ENCODE measurements at places on chromosomes 1 and 21.

DNA sequence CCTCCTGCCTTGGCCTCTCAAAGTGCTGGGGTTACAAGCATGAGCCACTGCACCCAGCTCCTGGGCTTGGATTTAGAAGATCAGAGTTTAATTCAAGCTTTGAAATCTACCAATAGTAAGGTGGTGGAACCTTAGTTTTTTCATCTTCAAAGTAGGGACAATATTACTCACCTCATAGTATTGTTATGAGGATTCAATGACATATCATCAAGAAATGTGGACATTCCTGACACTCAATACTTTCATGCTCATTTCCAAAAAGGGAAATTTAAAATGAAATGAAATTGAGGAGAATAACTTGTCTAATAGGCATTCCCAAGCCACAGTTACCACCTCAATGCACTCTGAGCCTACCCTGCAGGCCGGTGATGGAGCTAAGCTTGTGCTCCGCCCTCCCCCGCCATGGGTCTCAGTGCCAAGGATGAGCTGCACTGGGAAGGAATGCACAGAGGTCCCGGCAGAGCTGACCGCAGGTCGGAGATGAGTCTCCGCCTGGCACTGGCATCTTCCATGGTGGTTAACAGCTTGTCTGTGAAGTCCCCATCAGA lies 56.5 kb upstream of the BCAR3 start:
- no peak for DNase-seq

GRCh38 chr1:194860248-194861201 lies 1674.1 kb upstream of the B3GALT2 start:
- DNase-seq, result no peak

- DNase-seq, result peak; percentile 49
Measured at GRCh38 chr1:39509360-39510009, 18.0 kb downstream of the BMP8A start.

GRCh38 chr1:63868268-63868781 lies 94.5 kb downstream of the ROR1 start:
- DNase-seq, result no peak

DNA sequence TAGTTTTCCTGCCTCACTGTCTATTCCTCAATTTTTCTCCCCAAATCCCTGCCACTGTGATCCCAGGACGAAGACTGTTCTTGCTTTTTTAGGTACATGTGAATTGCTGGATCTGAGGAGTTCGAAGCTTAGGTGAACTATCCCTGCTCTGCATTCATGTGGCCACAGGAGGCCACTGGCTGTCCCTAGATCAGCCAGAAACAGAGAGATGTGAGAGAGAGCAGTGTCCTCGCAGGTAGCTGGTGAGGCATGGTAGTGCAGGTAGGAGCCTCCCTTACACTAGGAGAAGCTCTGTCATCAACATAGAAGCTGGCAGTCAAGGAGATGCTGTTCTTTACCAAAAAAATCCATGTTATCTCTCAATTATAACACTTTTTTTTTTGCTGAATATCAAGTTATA lies 71.5 kb downstream of the USP24 start:
- no peak for DNase-seq

DNA sequence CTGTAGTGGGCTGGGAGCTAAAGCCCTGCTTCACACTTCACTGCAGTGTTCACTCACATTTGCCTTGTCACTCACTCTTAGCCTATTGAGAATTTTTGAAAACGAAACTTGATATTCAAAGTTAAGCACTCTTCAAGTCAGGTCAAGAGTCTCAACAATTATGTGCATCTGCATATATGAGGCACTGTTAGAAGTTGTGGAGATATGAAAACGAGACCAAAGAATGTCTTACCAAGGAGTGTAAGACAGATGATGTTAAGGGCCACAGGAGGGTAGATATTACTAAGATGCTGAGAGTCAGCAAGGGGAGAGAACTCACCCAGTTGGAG lies 64.7 kb upstream of the GJA8 start:
- DNase-seq, result no peak

DNA sequence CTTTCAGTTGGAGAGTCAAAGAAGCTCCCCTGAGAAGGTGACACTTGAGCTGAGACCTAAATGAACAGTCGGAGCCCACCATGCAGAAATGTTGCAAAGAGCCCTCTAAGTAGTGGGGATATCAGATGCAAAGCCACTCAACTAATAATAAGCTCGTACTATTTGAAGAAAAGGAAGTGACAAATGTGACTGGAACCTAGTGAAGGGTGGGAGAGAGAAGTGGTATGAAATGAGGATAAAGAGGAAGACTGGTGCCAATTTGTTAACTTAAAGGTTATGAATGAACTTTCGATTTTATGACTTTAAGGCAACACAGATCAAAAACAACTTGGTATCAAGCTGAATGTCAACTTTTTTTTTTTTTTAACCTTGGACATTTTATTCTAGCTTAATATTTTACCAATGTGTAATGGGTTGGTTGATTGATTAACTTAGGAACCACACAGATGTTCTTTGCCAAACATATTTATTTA lies 14.7 kb downstream of the LYPLAL1 start:
- DNase-seq, result no peak

DNA sequence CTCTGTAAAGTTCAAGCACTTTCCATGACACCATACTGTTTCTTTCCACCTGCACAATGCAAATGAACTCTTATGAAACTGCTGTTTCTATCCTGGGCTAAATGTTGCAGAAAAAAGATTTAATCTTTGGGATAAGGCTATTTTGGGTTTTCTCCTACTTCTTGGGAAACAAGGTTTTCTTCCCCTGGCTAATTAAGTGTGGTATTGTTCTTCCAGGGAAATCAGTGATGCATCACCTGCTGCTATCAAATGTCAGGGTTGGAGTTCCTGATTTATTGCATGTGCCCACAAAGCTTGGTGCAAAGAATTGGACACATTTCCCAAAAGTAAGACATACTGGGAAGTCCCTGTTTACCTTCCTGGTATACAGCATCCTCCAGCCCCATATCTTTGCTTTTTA lies 6.0 kb upstream of the RGS4 start:
- DNase-seq, result no peak

DNA sequence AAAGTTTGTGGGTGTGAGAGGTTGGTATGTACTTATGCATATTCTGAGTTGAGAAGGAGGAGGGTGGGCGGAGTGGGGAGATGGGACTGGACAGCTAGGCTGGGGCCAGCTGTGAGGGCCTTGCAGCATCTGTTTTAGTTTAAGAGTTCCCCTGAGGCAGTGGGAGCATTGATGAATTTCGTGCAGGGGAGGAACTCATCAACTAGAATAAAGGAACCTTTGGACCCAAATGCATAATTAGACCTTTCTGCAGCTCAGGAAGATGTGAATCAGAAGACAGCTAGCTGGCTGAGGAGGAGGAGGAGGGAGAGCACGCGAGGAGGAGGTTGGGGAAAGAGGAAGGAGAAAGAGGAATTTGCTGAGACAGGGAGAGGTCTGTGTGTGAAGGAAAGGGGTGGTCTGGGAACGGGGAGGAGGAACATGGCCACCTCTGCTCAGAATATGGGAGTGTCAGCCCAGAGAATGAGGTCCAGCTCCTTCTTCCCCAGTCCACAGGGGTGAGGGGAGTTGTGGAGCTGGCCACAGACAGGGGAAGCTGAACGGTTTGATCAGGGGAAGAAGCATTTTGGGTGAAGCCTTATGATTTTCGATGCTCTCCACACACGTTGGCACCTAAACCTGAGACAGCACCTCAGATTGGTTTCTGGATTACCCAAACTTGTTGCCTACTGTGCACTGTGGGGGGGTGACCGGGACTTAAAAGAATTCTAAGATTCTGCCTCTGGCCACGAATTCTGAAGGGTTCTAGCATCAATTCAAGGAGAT lies 27.7 kb downstream of the MYOG start:
- DNase-seq, result no peak

DNA sequence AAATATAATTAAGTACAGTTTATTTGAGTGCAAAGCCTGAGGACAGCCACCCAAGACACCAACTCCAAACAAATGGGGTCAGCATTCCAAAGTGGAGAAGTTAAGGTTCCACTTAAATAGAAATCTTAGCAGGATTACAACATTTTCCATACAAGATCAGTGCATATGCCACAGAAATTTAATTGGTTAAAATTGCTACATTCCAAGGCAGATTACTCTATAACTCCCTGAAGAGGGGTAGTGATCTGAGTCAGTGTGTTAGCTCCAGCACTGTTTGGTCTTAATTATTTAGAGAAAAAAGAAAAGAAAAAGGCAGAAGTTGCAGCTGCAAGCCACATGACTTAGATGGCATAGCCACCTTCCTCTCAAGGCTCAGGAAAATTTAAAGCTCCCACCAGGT lies 297.5 kb downstream of the HHIPL2 start:
- no peak for DNase-seq

DNA sequence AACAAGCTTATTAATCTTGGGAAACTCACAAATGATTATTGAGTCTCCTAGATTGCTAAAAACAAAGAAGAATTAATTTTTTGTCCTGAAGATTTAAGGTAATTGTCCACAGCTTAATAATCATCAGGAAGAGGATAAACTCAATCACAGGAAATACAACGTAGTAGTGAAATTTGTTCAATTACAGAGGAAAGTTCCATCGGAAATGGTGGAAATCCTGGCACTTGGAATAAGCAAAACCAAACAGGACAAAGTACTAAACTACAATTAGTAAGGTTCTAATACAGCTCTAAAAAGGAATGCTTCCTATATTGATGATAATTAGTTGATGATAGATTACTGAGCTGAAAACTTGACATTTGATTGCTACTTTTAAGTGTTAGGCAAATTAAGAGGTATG lies 485.4 kb downstream of the USP25 start:
- DNase-seq, result no peak

- no peak for DNase-seq
Measured at GRCh38 chr1:197843401-197843800, 59.0 kb upstream of the C1orf53 start.

GRCh38 chr21:29163341-29164115 lies 33.1 kb downstream of the MAP3K7CL start:
- no peak for DNase-seq

DNA sequence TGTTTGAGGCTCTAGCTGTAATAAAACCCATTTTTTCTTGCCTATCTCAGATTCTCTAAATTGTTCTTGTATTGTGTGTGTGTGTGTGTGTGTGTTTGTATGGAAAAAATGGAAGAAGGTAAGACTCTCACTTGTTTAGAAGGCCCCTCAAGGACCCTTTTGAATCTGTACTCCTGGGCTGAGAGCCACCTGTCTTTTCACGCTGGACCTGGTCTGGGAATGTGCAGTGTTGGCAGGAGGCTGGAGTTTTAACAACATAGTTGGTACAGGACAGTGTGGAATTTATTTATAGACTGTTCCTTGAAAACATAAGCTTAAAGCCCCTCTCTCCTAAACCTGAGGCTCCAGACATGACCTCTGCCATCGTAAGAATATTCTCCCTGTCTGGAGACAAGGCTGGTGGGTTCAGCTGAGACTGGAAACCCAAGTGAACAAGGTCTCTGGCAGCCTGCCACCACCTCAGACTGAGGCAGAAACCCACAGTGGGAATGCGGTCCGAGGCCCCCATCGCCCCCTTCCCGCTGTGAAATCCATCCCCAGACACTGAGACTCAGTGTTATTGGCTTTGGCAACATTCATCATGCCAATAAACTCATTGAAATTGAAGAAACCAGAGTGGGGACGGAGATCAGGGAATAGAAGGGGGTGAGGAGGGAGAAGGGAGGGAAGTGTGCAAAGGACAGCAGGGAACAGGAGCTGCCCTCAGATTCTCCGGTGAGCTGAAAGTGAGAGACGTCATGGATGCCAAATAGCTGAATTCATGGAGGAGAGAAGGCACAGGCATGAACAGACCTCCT lies 24.6 kb upstream of the PLXNA2 start:
- DNase-seq, result no peak

- DNase-seq, result no peak
Measured at GRCh38 chr21:35172231-35172630, 123.1 kb upstream of the RUNX1 start.

- no peak for DNase-seq
Measured at GRCh38 chr1:90387805-90388204, 329.3 kb downstream of the BARHL2 start.

- DNase-seq, result peak; percentile 76
Measured at GRCh38 chr1:154791292-154792166, 78.6 kb downstream of the KCNN3 start.

DNA sequence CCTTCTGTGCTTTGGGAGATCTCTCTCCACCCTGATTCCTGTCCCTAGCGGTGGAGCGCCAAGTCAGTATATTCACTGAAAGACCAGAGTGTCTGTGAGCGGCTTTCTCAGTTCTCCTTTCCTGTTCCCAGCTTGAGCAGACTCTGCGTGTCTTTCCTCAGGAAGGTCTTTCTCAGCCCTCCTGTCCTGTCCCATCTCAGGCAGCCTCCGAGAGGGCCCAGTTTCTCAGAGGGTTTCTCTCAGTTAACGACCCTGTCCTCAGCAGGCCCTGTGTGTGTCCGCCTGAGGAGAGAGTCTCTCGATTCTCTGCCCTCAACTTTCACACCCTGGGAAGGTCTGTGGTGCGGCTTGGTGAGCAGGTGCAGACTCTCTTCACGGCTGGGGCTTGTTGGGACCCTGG lies 34.0 kb upstream of the CHIT1 start:
- no peak for DNase-seq

DNA sequence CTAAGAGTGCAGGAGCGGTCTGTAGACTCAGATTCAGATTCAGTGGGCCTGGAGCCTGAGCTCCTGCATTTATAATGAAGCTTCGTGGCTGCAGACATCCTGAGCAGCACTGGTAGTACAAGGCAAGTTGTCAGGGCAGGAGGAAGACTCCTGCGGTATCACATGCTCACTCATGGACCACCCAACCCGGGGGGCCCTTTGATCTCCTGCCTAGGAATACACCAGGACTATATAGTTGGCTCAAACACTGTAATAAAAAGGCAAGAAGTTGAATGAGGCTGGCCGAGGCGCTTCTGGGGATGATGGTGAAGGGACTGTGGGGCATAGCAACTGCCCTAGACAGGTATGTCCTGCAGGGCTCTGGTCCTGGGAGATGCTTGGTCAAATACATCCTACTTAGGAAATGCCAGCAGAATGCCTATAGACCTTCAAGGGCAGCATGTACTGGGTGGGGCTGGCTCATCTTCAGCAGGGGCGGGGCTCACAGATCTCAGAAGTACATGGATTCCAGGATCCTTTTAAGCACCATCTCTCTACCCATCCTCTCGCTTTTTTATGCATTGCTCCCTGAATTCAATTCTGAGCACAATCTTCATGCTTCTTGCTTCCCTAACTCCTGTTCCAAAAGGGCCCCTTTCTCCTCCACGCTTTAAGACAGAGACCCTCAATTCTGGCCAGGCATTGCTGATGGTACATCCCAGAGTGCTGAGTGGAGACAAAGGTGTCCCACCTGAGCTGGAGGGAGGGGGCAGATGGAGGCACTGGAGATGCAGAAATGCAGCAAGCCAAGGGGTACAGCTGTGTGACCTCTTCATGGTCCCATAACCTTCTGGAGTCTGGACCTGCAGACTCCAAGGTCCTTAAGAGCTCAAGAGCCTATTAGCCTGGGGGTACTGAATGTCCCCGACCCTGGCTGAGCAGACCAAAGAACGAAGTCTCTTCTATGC lies 2.1 kb upstream of the RAP1GAP start:
- no peak for DNase-seq

GRCh38 chr1:226051365-226051764 lies 11.2 kb upstream of the H3-3A start:
- no peak for DNase-seq

Measured in activated CD4-positive, alpha-beta T cell treated with anti-CD3 and anti-CD28 coated beads, Interleukin-2, amount 50 U/mL, for 48 hours (primary cell).